GDM1 (cell line): ENCODE measurements at places on chromosomes 3 and 15.

GRCh38 chr3:132522353-132522752 is 74.7 kb upstream of the ACKR4 start:
- no peak for DNase-seq

DNA sequence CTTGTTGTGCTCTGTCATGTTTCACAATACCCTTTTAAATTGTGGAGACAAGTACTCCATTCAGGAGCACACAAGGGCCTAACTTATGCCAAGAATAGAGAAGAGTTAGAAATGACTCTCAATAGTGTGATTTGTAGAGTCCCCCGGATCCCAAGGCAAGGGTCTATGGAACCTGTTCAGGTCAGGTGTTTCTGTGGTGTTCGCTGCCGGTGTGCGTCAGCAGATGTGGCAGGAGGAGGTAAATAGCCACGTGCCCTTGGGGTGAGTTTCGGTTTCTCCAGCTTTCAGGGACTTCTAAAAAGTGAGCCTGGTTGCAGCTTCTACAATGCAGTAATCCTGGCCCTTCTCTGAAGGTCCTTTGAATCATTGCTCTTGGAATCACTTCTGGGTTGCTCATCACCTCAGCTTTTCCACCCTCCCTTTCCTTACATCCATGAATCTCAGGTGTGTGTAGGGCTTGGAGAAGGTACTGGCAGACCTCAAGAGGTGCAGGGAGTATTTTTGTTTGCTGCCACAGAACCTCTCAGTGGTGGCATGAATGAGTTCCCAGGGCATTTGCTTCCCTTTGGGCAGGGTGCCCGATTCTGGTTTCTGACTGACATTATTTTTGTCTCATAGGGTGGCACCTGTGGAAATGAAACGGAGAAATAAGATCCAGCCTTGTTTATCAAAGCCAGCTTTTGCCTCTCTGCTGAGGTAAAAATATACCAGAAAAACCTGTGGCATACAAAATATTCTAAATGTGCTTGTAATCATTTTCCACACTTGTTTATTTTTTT is 7.3 kb downstream of the ST3GAL6 start:
- no peak for DNase-seq

DNA sequence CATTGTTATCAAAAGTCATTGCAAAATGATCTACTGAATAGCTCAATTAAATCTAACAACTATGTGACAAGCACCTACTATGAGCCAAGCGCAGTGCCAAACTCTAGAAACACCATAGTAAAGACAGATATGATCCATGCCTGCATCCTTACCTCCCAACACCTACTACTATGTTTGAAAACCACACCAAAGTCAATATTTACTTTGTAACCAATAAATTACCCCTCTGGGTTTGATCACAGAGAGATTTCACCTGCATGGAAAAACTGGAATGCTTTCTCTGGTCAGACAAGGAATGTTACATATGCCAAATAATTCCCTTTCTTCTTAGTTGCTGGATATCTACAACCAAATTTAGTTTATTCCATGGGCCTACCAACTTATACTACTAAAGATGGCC is 422.2 kb downstream of the FHIT start:
- DNase-seq: no peak

GRCh38 chr3:5082789-5083115 is 39.3 kb upstream of the ARL8B start:
- no peak for DNase-seq

DNA sequence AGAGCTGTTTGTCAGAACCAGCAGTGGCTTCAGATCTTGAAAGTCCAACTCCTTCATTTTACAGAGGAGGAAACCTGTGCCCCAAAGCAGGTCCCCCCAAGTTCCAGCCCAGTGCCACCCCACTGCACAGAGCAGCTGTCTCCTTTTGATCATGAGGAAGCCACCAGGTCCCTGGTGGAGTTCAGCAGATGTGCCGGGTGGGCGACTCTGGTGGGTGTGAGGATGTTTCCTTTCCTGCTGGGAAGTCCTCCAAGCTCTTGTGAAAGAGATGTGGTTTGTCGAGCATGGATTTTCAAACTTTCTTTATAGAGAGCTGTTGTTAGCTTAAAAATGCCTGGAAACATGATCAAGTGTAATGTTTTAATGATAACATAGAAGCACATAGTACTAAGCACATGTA is 52.0 kb downstream of the SMAD3 start:
- no peak for DNase-seq

GRCh38 chr15:48595981-48596380 is 49.5 kb downstream of the FBN1 start:
- no peak for DNase-seq

- DNase-seq: no peak
Measured at GRCh38 chr3:13600950-13601691, 52.2 kb downstream of the FBLN2 start.

- no peak for DNase-seq
Measured at GRCh38 chr15:32833379-32833821, 115.6 kb downstream of the GREM1 start.

DNA sequence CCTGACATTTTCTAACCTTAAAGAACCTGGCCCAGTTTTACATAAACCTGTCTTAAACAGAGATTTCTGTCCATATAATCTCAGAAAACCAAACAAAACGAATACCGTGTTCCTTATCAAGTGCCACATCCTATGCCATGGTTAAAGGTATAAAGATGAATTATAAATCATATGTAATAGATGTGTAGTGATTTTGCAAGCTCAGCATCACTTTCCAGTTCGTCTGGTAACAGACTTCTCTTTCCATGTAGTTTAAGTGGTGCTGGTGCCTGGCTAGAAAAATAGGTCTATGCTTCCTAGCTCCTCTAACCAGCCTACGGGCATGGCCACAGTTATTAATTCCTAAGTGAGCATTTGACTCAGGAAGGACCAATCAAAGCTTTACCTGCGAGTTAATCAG is 3.4 kb upstream of the GRM7 start:
- no peak for DNase-seq

DNA sequence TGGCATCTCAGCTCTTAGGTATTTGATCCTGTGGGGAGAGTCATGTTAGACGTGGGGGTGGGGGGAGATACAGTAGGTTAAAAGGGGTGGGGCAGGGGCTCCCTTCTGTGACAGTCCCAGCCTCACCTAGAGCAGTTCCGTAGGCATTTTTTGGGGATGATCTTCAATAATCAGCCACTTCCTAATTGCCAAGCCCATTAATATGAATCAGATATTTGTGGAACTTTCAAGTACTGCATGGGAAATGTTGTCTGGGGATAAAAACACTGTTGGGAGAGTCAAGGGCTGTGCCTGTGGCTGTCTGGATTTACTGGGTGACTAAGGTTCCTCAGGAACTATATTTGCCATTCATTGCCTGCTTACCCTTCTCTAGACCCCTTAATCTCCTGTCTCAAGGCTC is 9.5 kb downstream of the C3orf52 start:
- DNase-seq: no peak

DNA sequence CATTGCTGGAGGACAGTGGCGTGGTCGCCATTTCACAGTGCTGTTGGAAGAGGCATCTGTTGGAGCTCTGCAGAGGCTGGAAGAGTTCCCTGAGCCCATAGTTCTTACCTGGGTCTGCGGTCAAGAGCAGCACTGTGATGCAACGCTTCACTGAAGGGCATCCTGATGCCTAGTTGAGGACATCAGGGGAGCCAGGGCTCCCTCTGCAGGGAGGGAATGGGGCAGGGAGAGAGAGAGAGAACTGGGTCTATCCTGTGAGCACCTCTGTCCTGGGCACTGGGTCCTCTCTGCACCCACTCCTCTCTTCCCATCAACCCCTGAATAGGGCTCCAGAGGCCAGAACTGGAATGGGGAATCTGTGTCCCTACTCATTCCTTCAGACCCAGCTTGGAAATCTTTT is 23.9 kb upstream of the MOBP start:
- DNase-seq: no peak

GRCh38 chr3:81249540-81250029 is 511.9 kb downstream of the GBE1 start:
- DNase-seq: no peak

DNA sequence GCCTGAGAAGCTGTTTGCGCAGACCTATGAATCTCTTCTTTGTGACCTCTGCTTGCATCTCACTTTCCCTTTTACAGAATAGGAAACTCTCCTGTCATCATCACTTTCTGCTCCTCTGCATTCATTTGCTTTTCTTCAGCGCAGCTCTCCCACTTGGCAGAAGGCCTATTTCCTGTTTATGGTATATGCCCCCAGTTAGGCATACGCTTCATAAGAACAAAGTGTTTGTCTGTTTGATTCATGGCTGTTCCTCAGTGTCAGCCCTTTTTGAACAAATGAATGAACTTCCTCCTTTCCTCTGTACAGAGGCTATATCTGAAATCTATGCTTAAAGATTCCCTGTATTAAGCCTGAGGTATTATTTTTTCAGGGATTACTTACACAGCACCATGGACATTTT is 1216.9 kb upstream of the GBE1 start:
- DNase-seq: no peak

DNA sequence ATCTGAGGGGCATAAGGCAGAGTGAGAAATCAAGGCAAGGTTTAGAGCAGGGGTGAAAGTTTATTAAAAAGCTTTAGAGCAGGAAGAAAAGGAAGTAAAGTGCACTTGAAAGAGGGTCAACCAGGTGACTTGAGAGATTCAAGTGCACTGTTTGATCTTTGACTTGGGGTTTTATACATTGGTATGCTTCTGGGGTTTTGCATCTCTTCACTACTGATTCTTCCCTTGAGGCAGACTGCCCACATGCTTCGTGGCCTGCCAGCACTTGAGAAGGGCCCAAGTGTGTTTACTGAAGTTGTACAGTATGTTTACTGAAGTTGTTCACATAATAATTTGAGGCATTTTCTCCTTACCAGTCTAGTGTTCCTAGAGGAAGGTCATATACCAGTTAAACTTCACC is 367.0 kb upstream of the UBE2E2 start:
- DNase-seq: no peak

DNA sequence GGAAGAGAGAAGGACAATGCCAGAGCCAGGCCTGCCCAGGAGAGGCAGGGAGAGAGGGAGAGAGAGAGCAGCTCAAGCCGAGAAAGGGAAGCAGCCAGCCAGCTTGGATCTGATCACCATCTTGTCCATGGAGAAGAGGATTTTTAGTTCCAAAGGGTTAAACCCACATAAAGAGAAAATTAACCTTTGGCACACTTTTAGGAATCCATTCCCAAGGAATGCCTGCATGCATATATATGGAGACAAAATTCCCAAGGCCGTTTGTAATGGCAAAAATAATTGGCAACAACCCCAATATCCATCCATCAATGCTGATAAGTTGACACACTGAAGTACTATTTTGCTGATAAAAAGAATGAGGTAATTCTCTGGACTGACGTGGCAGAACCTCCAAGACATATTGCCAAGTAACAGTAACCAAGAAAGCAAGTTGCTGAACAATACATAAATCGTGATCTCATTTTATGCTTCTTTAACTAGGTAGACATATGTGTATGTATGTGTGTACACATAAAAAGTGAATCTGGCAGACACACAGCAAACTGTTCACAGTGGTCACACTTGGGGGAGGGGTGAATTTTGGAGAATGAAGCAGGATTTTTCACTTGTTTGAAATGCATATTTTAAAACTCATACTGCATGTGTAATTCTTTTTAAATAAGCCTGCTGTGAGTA is 7.5 kb upstream of the STRA6 start:
- no peak for DNase-seq

DNA sequence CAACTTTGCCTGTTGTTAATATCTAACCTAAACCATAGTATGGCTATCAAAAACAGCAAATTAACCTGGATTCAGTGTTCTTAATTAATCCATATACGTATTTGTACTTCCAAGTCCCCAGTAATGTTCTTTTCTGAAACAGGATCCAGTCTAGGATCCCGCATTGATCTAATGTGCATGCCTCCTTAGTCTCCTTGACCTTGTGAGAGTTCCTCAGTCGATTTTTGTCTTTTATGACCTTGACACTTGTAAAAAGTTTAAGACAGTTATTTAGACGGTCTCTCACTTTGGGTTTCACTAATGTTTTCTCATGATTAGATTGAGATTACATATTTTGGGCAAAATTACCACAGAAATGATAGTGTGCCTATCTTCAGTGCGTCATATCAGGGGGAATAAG is 69.4 kb downstream of the TGFBR2 start:
- DNase-seq: no peak

DNA sequence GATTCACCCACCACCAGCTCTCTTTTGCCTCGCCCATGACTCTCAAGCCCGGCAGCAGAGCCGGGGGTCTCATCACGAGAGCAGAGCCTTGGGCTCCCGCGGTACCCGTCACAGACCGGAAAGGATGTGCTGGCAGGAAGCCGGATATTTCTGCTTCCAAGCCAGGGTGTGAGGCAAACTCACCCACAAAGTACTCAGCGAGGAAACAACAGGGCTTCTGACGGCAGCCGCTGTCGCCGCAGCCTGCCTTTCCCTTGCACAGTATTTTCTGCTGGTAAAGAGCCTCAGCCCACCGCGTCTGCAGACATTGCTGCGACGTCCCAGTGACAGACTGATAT is 119.9 kb downstream of the NSMCE3 start:
- DNase-seq: no peak

- no peak for DNase-seq
Measured at GRCh38 chr15:90305932-90306331, 40.5 kb downstream of the NGRN start.

GRCh38 chr3:12644331-12644937 is 19.5 kb downstream of the RAF1 start:
- DNase-seq: no peak

DNA sequence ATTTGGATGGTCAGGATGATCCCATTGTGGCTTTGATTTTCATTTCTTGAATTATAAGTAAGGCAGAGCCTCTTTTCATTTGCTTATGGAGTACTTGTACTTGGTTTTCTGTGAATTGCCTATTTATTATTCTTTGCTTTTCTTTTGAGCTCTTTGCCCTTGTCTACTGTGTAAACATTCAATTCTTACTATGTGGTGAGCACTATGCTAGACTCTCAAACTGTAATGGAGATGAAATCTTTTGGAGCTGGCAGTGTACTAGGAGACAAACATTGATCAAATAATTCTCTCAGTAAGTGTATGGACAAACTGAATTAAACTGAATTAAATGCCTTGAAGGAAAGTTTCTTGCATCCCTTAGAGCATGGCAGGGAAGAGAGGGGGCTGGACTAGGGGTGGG is 87.0 kb upstream of the NR2E3 start:
- DNase-seq: no peak

DNA sequence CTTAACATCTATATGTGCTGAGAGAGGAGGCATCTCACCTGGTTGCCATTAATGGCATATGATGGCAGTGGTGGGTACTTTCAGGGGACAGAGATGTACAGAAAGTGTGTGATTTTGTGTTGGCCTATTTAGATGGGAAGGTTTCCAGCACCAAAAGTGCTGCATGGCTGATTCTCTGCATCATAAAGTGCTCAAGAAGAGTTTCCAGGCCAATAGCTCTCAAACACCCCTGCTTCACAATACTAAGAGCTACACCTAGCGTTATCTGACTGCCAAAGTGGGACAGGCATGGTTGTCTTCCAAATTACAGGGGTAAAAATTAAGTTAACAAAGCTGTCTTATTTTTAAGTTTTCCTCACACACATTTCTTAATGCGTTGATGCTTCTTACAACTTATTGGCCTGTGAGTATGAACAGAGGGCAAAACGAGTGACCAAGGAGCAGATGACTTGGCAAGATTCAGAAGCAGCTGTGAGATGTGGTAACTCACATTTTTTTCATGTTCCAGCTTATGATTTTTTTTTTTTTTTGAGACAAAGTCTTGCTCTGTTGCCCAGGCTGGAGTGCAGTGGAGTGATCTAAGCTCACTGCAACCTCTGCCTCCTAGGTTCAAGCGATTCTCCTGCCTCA is 41.4 kb upstream of the VEPH1 start:
- no peak for DNase-seq
